Uterus (tissue), 4 donors: ENCODE measurements at places on chromosomes 3 and 15. TPM values are rescaled to one million over a fixed set of nuclear protein-coding genes. Genes with fewer than 3 reads are reported as not detected.
A peak's percentile ranks its signal among the peaks of the same experiment; 100 is the strongest.

The LNP1 gene
- 4.4 TPM for total RNA-seq

The SUSD5 gene
- 9.5 TPM for total RNA-seq

The DNAH12 gene
- total RNA-seq, result not detected

The NR1D2 gene
- 95.7 TPM for total RNA-seq

GRCh38 chr3:194313560-194314387 is 37.4 kb downstream of the CPN2 start:
- peak; percentile 94 for DNase-seq

GRCh38 chr15:36361351-36361870 is 218.0 kb upstream of the CDIN1 start:
- DNase-seq, result no peak

DNA sequence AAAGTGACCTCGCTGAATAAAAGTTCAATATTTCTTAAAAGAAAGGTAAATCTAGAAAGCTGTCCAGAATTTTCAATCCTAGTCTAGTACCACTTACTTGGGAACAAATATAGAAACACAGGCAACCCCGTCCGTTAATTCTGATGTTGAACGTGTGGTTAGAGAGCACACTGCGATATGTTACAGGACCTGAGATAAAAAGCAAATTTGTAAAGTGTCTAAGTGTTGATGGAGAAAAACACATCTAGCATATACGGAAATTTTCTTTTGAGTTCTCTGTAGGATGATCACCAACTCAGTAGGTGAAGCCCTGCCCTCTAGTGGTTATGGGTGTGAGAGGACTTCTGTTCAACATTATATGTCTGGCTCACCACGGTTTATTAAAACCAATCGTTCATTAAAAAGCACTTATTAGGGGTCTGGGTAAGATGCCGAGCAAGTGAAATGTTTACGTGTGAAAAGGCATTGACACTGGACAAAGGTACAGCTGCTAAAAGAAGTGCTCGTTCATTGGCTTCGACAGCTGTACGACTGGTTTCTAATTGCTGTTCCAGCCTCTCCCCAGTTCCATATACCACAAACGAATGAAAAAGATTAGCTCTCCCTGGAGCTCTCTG is 1.0 kb upstream of the ATP2C1 start:
- DNase-seq, result peak; percentile 77

DNA sequence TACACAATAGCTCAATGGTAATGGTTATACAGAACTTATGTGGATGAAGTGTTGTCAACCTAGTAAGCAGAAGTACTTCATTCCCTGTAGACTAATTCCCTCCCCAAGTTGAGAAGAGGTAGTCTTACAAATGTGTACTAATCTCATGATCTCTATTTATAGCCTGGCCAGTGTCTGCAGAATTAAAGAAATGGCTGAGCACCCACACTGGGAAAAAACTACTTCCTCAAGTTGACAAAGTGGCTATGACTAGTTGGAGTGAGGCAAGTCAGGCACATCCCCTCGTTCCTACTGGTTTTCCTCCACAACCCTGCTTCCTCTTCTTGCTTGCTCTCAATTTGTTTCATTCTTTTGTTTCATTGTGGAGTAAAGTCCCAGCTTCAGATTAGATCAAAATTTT is 566.7 kb upstream of the ZNF717 start:
- no peak for DNase-seq

DNA sequence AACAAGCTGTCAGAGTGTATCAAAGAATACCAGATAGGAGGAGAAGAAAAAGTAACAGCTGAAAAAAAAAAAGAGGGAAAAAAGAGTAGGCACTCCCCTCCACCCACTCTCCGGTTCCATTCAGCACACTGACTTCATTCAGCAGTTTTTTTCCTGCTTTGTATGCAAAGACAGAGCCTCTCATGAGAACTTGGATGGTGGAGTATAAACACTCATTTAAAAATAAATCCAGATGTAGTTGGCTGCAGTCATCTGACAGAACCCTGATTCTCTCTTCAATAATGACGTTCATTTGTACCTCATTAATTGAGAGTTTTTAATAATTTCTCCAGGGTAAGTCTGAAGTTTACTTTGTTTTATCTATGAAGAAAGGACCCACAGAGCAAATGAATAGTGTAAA is 81.0 kb downstream of the TMEM108 start:
- DNase-seq, result no peak

- no peak for DNase-seq
Measured at GRCh38 chr3:55828712-55829111, 341.6 kb upstream of the WNT5A start.

DNA sequence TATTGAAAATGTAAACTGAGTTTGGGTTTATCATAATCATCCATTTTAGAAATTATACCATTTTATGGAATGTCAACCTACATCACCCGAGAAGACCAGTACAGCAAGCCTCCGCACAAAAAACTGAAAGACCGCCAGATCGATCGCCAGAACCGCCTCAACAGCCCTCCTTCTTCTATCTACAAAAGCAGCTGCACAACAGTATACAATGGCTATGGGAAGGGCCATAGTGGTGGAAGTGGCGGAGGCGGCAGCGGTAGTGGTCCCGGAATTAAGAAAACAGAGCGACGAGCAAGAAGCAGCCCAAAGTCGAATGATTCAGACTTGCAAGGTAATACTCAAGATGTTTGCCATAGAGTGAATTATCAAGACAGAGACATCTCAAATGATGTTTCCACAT is 197.0 kb downstream of the GHSR start:
- no peak for DNase-seq
